ENCODE measurements at places on chromosomes 12 and 14.

DNA sequence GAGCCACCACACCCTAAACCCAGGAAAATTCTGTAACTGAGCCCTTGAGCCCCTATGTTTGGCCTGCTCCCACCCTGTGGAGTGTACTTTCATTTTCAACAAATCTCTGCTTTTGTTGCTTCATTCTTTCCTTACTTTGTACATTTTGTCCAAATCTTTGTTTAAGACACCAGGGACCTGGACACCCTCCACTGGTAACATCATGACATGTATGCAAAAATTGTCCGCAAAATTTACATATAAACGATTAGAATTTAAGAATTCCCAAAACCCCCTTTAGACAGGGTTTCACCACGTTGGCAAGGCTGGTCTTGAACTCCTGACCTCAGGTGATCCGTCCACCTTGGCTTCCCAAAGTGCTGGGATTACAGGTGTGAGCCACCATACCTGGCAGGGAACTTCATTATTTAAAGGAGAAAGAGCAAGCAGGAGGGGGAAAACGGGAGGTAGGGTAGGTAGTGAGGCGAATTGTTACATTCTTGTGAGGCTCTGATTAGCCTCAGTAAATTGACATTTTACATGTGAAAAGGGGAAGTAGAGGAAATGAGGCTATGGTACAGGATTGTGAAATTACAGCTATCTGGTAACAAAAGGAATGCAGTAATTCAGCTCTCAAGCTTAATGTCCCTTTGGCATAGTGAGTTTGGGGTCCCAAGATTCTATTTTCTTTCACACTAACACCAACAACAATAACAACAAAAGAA is 27.6 kb downstream of the TUBA1A start:
- no peak for DNase-seq

- DNase-seq, result peak; percentile 93
Measured at GRCh38 chr14:61103541-61104339, 122.7 kb downstream of the SLC38A6 start.

DNA sequence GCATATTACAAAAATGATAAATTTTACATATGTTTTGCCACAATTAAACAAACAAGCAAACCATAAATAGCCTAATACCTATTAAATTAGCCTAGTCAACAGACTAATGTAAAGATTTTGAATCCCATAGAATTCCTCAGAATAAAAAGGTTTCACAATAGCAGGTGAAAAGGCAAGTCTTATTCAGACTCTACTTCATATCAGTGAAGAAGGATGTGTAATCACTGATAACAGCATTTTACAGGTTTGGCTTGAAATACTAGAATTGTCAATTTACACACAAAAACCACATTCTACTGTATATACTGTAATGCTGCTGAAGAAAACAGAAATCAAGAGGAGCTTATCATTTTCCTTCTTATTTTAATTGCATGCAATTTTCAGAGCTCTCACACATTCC is 90.8 kb upstream of the SSTR1 start:
- no peak for DNase-seq

GRCh38 chr12:24596768-24597388 is 352.0 kb downstream of the BCAT1 start:
- DNase-seq, result peak; percentile 49

DNA sequence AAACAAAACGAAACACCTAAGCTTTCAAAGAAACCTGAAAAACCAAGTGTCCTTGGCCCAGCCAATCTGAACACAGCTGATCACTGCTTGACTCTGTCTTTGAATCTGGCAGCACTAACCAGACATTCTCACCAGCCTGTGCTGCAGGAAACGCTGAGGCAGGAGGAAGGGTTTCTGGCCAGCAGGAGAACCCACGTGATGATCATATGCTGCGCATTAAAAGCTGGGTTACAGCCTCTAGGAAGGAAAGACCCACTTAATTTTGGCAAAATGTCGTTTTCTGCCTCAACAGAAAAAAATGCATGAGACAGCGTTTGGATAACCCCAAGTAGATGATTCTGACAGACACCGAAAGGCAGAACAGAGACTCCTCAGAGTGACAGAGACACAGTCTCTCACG is 9.8 kb downstream of the APPL2 start:
- DNase-seq, result no peak

DNA sequence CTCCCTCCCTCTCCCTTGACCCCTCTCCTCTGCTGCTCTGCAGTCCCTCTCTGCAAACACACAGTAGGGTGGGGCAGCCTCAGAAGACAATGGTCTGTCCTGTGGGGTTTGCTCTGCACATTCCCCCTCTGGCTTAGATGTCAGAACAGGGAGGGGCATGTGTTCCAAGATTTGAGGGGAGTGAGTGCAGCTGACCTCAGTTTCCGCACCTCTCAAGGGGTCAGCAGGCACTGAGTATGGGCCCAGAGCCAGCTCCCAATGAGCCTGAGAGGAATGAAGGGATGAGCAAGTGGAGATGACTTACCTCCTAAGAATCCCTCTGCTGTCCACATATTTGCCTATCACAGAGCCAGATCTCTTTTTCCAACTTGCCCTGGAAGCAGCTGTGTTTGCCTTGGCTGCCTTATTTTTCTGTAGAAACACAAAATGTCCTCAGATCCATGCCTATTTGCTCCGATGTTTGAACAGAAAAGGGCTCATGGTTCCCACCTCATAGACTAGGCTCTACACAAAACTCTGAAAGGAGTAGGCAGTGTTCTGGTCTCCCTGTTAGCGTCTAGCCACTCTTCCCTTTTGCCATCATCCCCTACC is 111.4 kb downstream of the CRACR2A start:
- no peak for DNase-seq

DNA sequence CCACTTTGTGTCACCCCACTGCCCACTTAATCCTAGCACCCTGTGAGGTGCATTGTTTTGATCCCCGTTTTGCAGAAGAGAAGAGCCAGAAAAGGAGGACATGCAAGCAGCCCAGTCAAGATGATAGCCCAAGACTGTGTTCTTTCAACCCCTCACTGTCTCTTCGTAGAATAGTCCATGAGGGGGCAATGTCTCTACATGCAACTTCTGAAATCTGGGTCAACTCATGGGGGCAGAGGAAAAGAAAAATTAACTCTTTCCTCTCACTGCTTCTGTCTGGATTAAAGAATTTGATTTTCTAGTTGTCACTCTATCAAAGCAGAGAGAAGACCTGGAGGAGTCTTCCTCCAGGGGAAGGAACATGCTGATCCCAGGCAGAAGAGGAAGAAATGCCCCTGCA is 229.6 kb upstream of the NOS1 start:
- no peak for DNase-seq

DNA sequence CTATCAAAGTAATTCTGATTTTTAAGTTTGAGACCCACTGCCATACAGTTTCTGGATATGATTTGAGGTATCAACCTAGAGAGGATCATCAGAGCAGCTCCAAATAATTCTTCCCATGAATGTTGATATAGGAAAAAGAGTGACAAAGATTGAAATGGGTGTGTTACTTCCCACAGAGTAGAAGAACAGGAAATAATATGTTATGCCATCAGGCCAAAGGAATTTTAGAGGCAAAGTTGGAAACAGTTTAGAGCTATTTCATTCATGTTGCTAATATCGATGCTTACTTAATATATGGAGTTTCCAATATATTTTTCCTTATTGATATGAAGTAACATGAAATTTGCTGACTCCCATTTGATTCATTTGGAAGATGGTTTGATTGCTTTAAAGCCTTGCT is 8.9 kb upstream of the MSRB3 start:
- DNase-seq, result peak; percentile 28

- no peak for DNase-seq
Measured at GRCh38 chr14:87121716-87122115, 871.3 kb downstream of the GALC start.

DNA sequence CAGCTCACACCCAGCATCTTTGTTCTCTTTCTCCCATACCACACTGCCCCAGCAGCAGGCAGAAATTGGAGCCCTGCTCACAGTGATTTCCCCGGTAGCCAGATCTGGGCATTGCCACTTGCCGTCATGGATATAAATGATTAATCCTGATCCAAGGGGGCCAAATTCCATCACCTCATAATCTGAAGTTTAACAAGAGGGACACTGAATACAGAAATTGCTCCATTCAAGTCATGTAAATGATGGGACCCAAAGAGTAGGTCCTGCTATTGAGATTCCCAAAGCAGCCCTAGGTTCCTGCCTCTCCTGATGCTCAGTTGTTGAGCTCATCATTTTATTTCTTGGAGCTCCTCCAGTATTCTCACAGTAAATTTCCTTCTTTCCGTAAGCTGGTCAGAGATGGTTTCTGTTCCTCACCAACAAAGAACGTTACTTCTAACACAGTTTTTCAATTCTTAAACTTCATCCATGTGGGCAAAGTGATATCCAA is 11.7 kb downstream of the ITPR2 start:
- DNase-seq, result no peak

DNA sequence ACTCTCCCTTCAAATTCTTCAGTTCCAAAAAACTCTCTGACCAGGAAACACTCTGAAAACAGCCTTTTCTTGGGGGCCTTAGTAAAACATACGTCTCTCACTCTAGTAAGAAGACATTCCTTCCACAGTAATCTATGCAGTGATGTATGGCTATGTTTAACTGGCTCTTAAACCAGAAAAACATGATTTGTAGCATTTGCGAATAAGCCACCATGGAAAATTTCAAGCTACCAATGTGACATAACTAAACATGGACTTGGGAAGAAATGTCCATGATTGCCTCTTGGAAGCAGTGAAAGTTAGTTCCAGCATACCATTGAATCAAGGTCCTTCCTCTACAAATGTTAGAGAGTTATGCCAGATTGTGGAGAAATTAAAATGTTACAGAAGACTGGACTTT is 121.5 kb upstream of the ATF7IP start:
- DNase-seq, result no peak

- no peak for DNase-seq
Measured at GRCh38 chr12:3252450-3252891, 175.3 kb downstream of the TSPAN9 start.

DNA sequence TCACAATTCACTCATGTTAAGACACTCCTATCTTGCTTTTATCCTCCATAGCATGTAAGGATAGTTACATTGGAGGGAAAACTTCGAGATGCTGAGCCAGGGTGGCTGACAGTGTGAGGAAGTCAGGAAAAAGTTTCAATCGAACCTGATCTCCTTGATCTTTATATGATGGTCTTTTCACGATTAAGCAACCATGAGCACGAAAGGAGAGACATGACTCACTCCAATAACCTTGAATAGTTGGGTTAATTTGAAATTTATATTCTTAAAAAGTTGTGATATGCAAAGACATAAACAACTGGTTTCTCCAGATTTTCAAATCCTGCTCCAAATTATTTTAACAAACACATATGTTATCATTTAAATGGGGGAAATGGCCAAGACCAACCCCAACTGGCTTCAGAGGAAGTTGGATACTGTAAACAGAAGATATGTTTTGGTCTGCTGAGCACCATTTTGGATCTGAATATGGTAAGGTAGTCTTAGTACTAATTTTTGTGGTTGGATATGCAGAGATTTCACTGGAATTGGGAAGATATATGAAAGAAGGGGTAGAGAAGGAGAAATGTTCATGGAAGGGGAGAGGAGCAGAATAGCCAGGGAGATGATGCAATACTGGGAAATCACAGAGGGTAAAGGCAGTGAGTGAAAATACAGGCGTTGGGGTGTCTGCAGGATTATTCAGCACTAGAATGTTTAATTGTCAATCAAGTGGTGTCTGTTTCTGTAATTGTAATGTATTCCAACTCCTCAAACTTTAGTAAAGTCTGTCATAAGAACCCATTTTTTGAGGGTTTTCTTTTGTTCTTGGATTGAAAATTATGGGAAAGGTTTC is 185.2 kb upstream of the SLC38A2 start:
- no peak for DNase-seq

GRCh38 chr12:57609781-57610553 is 1.3 kb upstream of the ARHGEF25 start:
- DNase-seq, result no peak

- no peak for DNase-seq
Measured at GRCh38 chr12:14700935-14701334, 4.5 kb upstream of the GUCY2C start.

GRCh38 chr14:42911642-42912041 is 1305.0 kb downstream of the LRFN5 start:
- no peak for DNase-seq

DNA sequence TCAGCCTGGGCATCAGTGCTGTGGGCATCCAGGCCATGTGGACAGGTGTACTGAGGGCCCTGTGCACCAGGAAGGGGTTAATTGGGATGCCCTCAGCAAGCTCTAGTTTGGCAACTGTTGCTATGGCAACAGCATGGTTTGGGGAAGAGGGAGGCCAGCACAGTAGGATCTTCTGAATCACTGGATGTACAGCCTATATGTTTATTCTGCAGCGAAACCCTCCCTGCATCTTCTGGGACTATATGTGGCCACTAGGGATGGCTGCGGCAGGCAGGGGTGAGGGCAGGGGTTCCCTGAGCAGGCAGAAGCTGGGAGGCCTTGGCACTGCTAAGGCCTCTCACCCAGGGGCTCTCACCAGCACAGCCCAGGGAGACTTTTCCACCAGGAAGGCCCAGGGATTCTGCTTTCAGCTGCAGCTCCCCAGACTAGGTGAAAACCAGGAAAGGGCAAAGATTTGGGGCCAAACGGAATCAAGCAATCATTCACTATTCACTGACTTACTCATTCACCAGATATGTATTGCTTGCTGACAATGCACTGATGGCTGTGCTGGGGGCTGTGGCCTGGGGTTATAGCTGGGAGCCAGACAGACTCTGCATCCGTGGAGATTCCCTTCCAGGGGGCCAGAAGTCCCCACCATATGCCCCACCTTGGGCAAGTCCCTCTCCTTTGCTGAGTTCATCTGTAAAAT is 42.8 kb downstream of the IRF2BPL start:
- DNase-seq, result no peak

- DNase-seq, result no peak
Measured at GRCh38 chr12:50842637-50843493, at the start of gene TMPRSS12. Gene TMPRSS12 (plus strand): TSS chr12:50842926. CDS start chr12:50842965, 39 bp downstream.

All from SW 1271 (cell line).